ENCODE measurements at places on chromosomes 4 and X. TPM values are rescaled to one million over a fixed set of nuclear protein-coding genes. Genes with fewer than 3 reads are reported as not detected.

- no peak for DNase-seq
- no peaks in the 10 kb centered on the region for H3K4me1 ChIP-seq
- H3K27me3 ChIP-seq = no peaks in the 10 kb centered on the region
- H3K36me3 ChIP-seq = no peaks in the 10 kb centered on the region
- H3K27ac ChIP-seq = no peak overlapping the region
- no peak overlapping the region for H3K4me3 ChIP-seq
Measured at GRCh38 chr4:116343809-116344208, 741.6 kb downstream of the TRAM1L1 start.

GRCh38 chr4:40986375-40986774, 228.0 kb downstream of the APBB2 start:
- no peak overlapping the region for H3K4me3 ChIP-seq
- DNase-seq = no peak
- peaks cover 2% of the 10 kb centered on the region for H3K4me1 ChIP-seq

DNA sequence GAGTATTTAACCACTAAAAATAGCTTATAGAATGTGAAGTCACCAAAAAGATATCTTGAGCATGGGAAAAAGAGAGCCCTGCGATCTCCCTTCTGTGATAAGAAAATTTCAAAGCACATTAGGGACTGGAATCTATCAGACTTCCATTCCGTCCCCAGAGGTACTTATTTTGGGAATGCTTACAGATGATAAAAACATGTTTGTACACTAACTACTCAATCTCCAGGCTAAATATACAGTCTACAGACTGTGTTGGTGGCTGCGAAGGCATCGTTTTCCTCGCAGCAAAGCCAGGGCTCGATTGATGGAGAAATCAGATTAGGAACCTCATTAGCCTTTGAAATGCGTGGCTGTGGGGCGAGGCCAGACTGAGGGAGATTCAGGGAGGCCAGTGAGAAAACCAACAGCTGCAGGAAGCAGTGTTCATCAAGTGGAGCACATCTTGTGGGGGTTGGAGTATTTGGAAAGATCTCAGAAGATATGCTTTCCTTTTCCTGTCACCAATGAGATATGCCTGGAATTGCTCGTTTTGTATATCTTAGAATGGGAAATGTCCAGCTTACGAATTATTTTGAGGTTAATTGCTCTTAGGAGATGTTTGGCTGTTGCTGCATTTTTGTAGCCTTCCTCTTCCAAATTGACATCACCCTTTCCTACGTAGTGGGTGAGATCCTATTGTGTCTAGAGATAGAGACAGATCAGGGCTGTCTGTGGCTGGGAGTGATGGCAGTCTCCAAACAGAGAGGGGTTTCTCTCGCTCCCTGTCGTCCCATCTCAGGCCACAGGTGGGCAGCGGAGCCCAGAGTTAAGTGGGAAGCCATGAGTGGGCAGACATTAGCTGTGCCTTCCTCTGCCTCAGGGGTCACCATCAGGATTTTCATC, 224.9 kb upstream of the FAT1 start:
- no peak for DNase-seq

DNA sequence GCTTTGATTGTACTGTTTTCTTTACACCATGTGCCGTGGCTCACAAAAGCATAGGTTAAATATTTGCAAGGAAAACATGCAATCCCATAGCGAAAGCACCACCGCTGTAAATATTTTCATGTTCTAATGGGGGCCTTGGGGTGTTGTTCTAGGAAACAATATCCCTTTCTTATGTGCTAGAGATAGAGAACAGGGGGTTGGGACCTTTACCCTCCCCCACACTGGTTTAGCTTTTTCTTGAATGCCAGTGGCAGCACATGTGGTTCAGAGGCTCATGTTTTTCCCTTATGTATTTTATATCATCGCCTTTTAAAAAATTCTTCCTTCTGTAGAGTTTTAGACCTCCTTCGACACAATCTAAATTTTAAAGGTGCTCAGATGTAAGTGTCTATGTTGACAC, 422.6 kb upstream of the TENM3 start:
- no peaks in the 10 kb centered on the region for H3K4me1 ChIP-seq
- no peaks in the 10 kb centered on the region for H3K27me3 ChIP-seq
- no peak overlapping the region for H3K27ac ChIP-seq
- no peak for DNase-seq
- H3K36me3 ChIP-seq = no peaks in the 10 kb centered on the region
- no peak overlapping the region for H3K4me3 ChIP-seq

RAB40A gene
- 1.9 TPM for polyA plus RNA-seq

CPLX1 gene
- polyA plus RNA-seq = 0.47 TPM

Measured in ovary (tissue), 10 donors.